Naive thymus-derived CD4-positive, alpha-beta T cell (primary cell): ENCODE measurements at places on chromosomes 5 and 9.

GRCh38 chr9:13575558-13575957 is 296.1 kb upstream of the MPDZ start:
- DNase-seq = no peak

- DNase-seq = no peak
Observed at GRCh38 chr5:12245429-12245828, 341.2 kb upstream of the CTNND2 start.

DNA sequence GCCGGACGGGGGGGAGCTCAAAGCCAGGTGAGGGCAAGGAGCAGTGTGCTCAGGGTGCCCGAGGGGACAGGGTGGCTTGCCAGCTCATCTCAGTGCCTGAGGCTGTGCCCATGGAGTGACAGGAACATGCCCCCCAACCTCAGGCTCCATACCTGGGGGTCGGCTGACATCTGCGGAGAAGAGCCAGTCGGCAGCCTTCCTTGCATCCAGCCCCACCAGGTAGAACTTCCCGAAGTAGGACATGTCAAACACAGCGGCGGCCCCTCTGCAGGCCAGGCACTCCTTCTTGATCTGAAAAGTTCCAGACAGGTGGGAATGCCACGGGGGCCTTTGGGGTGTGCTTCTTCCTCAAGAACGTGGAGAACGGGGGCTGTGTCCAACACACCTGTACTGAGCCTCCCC is 42.1 kb downstream of the SARDH start:
- DNase-seq = no peak

- no peak for DNase-seq
Observed at GRCh38 chr5:22088517-22088916, 764.6 kb downstream of the CDH12 start.

DNA sequence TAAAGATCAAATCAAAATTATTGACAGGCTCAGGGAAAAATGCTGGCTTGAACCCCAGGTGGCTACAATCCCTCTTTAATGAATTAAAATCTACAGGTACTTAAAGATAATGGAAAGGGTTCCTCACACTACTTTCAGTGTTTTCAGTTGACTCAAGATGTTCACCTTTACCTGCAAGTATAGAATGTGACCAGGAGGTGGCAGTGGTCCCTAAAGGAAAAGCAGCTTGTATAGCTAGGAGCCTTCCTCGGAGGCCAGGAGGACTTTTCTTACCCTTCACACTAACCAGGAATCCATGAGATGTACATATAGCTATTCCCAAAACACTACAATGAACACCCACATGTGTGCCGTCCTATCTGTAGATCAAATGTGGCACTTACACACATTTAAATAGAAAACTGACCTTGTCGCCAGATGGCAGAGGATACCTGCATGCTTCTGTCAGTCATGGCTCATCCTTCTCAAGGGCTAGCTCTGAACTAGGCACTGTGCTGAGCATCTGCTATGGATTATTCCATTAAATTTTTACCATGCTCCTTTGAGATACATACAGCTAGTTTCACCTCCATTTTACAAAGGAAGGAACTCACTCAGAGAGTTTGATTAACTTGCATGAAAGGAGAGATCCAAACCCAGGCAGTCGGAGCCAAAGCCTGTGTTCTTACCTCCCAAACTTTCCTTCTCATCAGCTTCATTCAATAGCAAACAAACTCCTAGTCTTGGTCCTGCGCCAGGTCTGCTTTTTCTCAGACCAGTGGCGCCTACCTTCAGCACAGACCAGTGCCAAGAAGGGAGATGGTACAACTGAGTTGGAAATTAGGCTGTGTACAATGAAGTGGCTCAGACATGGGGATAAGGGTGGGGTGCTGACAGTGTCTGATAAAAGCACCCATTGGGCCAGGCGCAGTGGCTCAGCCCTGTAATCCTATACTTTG is 24.5 kb downstream of the C9orf152 start:
- DNase-seq = peak; percentile 37
